T-helper 22 cell (primary cell): ENCODE measurements at places on chromosomes 12 and 14.

GRCh38 chr14:68074765-68075381 is 255.3 kb downstream of the RAD51B start:
- no peak for DNase-seq

DNA sequence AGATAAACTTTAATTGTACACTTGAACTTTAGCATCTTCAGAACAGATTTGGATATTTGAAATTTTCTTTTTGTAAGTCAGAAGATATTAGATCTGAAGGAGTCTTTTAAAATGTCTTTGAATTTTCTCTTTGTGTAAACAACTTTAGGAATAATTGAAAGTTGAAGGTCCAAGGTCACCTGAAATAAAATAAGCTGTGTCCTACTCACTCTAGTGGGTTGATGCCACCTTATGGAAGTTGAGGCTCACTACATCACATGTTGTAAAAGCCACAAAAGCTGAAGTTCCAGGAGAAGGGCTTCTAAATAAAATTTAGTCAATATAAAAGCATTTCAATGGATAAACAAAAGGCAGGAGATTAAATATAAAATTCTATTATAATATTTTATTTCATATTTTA is 122.0 kb upstream of the ATXN7L3B start:
- no peak for DNase-seq

DNA sequence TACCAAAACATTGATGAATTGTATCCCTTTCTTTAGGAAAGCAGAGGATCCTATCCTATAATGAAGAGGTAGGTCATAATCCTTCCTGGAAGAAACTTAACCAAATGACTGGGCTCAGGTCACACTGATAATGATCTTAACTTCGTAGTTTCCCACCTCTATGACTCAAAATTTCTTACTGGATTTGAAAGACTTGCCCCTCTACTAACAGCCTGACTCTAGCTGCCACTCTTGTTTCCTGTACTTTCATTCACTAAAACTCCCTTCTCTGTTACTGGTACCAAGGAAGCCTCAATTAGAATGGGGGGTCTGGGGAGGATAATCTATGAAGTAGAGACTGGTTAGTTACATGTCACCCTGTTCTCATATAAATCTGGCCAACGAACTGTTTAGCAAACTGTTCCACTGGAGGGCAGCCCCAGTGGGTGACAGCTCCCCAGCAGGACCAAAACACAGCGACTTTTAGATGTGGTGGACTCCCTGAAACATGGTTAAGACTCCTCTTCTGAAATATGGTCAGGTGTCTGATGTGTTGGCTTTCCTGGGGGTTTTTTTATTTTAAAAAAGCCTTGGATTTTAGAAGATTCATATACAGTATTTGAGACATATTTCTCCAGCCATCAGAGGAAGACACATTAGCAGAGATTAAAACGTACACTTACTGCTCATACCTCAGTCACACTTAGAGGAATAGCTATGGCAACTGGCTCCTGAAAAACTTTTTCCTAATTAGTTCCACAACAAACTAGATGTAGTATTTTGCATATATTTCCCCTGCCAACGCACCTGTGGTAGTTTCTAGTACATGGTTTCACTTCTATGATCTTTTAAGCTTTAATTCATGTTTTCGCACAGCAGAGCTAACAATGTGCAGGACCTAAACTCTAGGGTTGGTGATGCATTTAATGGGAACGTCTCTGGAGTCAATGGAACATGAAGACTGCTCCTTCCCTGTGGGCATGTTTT is 72.3 kb downstream of the ACADS start:
- DNase-seq, result no peak

DNA sequence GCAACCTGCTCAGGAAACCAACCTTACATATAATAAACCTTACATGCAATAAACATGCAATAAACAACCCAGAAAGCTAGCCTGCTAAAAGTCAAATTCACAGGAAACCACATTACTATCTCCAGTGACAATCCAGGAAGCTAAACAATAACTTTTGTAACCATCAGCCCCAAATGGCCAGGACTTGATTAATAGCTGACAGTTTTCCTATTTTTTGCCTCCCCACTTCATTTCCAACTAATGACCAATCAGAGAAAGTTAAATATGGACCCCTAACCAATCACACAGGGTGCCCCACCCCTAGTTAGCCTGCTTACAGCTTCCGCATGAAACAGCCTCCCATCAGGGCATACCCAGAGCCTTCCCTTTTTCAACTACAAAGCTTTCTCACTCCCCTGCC is 152.2 kb upstream of the LMNTD1 start:
- DNase-seq, result no peak

DNA sequence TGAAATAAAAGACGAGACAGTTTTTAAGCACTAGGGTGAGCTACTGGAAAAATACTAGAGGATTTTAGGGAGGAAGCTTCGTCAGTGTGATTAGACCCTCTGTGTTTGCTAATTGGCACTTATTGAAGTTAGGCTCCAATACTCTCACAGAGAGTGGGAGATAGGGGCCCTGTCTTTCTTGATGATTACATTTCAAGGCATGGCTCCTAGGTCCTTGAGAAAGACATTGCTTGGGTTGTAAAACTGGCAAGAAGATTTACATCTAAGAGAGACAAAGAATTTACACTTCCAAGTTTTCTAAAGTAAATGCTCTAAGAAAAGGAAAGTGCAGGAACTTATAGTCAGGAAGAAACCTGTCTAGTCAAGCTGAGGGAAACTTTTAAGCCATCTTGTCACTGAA is 183.2 kb downstream of the C12orf50 start:
- DNase-seq, result no peak
